GM23338 (cell line): ENCODE measurements at places on chromosomes 4 and X. TPM values are rescaled to one million over a fixed set of nuclear protein-coding genes. Genes with fewer than 3 reads are reported as not detected.

RBM3 gene
- polyA plus RNA-seq, result 71.8 and 77.5 TPM in 2 replicates

CMC4 gene
- 14.7 and 16.3 TPM in 2 replicates for polyA plus RNA-seq

SERPINA7 gene
- not detected in 2 replicates for polyA plus RNA-seq

CPLX1 gene
- polyA plus RNA-seq, result 0.86 and 1.1 TPM in 2 replicates

RP2 gene
- polyA plus RNA-seq, result 4.5 TPM in 2 replicates

WDFY3 gene
- 6.3 and 8.0 TPM in 2 replicates for polyA plus RNA-seq

ARHGAP6 gene
- 0.26 and 0.50 TPM in 2 replicates for polyA plus RNA-seq

MAGEA2B gene
- 3.1 and 5.2 TPM in 2 replicates for polyA plus RNA-seq

TEX13B gene
- polyA plus RNA-seq, result 0.16 and 0.23 TPM in 2 replicates

RAB33A gene
- polyA plus RNA-seq, result 4.7 and 5.5 TPM in 2 replicates

TBC1D8B gene
- 4.0 and 5.5 TPM in 2 replicates for polyA plus RNA-seq

PPP2R2C gene
- 0.77 and 1.3 TPM in 2 replicates for polyA plus RNA-seq

PAK3 gene
- polyA plus RNA-seq, result 4.4 and 5.4 TPM in 2 replicates

CT45A6 gene
- not detected in 2 replicates for polyA plus RNA-seq

C4orf54 gene
- 0.03 TPM in 1 of 2 replicates, not detected in the other for polyA plus RNA-seq

VCX3B gene
- polyA plus RNA-seq, result 0.48 and 1.1 TPM in 2 replicates

PLXNB3 gene
- polyA plus RNA-seq, result 0.30 and 0.70 TPM in 2 replicates

WAS gene
- polyA plus RNA-seq, result 0.12 and 0.32 TPM in 2 replicates

FTSJ1 gene
- 38.4 and 42.8 TPM in 2 replicates for polyA plus RNA-seq

ZNF711 gene
- 9.3 and 12.2 TPM in 2 replicates for polyA plus RNA-seq

XAGE1A gene
- not detected in 2 replicates for polyA plus RNA-seq
